ENCODE measurements at places on chromosomes 2 and 18. TPM values are rescaled to one million over a fixed set of nuclear protein-coding genes. Genes with fewer than 3 reads are reported as not detected.

Gene ERFE
- 6.3 TPM for total RNA-seq

DNA sequence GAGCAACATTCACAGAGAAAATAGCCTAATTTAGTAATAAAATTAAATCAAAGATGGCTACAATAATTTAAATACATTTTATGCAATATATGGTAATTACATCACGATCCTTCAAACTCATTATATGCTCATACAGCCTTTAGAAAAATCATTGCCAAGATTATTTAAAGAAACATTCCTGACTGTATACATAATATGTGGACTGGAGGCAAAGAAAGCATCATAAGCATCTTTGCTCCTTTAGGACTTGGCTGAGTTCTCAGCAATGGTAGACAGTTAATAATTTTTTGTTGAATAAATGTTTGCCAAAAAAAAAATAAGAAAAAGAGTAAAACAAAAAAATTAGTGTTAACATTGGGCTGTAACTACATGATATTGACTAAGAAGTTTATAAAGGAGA, 26.9 kb downstream of the NCKAP5 start:
- DNase-seq: no peak

DNA sequence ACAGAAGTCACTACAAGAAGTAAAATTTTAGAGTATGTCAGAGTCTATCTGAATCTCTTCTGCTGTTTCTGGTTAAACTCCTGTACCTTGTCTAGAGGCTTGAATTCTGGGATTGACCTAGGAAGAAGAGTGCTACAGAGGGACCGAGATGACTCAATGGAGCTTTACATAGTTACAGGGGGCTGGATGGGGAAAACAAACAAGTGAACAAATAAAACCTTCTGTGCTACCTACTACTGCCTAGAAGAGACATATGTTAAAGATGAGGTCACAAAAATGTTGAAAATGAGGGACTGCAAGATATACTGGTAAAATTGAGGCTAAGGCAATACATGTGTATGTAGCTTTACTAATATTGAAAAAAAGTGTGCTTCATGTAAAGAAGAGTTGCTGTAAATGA, 265.4 kb upstream of the TFPI start:
- no peak for DNase-seq

DNA sequence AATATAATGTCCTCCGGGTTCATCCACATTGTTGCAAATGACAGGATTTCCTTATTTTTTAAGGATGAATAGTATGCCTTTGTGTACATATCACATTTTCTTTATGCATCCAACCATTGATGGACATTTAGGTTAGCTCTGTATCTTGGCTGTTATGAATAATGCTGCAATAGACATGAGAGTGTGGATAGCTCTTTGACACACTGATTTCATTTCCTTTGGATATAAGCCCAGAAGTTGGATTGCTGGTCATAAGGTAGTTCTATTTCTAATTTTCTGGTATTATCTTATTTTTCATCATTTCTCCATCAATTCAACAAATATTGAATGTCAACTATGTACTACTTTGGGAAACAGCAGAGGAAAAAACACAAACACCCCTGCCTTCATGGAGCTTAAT, 423.3 kb downstream of the MTX2 start:
- no peak for DNase-seq

DNA sequence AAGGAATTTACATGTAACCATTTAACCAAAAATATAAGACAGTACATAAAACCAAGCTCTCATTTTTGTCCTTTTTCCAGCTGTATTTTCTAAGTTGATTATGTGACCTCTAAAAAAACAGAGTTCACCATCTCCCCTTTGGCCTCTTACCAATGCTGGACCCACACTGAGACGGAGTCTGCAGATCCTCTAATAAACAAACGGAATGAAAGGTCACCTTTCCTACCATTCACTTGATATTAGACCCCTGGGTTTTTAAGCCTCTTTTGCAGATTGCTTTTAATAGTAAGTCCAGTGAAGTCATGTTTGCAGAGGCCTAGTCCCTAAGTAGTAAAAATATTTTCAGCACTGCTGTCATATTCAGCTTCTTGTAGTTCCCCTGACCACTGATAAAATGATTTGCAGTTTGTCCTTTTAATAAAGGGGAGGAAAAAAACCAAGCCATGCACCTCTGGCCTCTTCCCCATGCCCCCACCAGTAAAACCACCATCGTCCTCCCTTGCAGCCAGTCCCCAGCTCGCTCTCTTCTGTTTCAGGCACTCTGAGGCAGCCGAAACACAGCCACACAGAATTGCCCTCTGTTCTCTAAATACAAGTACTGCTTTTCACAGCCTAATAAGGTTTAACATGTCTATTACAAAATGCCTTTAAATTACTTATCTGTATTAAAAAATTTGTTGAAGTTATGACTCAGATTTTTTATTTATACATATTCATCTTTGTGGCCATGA, 427.5 kb downstream of the PARD3B start:
- no peak for DNase-seq

All from psoas muscle (tissue), 8 donors.